ENCODE measurements at places on chromosomes 2 and 18.

GRCh38 chr2:200939832-200940231 lies 23.6 kb downstream of the ORC2 start:
- DNase-seq = no peak

DNA sequence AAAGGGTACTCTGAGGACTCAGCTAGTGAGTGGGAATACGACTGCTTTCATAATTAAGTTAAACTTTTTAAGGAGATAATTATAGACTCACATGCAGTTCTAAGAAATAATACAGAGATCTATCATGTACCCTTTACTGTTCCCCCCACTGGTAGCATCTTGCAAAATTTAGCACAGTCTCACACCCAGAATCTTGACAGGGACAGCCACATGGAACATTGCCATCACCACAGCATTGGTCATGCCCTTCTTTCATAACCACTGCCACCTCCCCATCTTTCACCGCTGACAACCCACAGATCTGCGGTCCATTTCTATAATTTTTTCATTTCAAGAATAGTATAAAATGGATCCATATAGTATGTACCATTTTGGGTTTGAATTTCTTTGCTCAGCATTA lies 37.8 kb downstream of the ARHGEF4 start:
- no peak for DNase-seq

- DNase-seq = no peak
These were observed 1.8 kb downstream of the SEC11C start for GRCh38 chr18:59141294-59142068.

DNA sequence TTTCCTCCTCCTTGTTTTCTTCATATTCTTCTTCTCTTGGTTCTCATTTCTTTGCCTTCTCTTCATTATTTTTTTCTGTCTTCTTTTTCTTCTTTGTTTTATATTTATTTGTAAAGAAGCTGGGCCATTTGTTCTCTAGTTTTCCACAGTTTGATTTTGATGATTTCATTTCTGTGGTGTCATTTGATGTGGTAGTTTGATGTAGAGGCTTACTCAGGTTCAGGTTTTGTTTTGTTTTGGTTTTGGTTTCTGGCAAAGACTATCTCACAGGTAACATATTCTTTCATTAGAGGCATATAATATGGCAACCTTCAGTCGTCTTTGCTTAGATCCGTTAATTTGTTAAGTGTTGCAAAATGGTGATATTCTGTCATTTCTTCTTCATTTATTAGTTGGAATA lies 75.3 kb downstream of the BABAM2 start:
- peak; percentile 75 for DNase-seq

DNA sequence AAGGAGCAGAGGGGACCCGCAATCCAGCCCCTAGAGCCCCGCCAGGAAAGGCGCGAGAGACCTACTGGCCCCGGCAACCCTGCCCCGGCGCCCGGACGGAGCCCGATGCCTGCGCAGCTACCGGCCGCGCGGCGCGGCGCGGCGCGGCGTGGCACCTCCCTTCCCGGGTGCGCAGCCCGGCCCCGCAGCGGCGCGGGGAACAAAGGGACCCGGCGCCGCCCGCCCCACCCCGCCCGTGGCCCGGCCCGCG lies 307 bp downstream of the CDH2 start:
- DNase-seq = no peak

DNA sequence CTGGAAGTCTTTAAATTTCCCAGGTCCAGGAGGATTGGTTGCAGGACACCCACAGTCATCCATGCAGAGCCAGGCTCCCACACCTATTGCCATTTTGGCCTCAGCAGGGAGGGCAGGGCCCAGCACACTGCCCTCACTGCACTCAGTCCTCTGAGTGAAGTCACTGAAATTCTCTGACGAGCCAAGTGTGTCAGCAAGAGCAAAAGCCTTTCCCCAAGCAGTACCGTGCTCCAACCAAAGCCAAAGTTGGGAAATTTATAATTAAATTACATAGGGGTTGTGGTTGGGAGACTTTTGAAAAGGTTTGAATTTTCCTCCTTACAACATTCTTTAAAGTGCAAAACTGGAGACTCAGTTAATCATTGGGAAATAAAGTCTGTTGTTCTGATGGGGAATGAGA lies 98.5 kb upstream of the CD226 start:
- no peak for DNase-seq

GRCh38 chr2:62760026-62760425 lies 54.5 kb downstream of the EHBP1 start:
- DNase-seq = no peak

- no peak for DNase-seq
These were observed 996 bp downstream of the TGFBRAP1 start for GRCh38 chr2:105328281-105329196.
